GM13977 (cell line): ENCODE measurements at places on chromosomes 1 and 21.
A peak's percentile ranks its signal among the peaks of the same experiment; 100 is the strongest.

GRCh38 chr1:168567007-168567406 is 9.4 kb upstream of the XCL1 start:
- no peak for DNase-seq

DNA sequence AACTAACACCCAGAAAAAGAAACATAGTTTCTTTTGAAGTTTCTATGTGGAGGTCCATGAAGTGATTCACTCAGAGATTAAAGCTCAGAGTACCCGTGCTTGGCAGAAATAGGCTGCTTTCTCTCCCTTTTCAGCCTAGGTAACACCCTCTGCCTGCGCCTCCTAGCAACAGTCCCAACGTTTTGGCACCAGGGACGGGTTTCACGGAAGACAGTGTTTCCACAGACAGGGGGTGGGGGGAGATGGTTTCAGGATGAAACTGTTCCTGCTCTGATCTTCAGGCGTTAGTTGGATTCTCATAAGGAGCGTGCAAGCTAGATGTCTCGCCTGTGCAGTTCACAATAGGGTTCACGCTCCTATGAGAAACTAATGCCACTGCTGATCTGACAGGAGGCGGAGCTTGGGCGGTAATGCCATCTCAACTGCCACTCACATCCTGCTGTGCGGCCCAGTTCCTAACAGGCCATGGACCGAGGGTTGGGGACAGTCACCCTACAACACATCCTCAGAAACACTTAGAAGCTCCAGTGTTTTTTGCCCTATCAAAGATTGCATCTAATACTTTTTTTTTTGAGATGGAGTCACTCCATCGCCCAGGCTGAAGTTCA is 53.2 kb downstream of the CHML start:
- DNase-seq: no peak

GRCh38 chr1:10263450-10264082 is 53.2 kb downstream of the KIF1B start:
- no peak for DNase-seq

DNA sequence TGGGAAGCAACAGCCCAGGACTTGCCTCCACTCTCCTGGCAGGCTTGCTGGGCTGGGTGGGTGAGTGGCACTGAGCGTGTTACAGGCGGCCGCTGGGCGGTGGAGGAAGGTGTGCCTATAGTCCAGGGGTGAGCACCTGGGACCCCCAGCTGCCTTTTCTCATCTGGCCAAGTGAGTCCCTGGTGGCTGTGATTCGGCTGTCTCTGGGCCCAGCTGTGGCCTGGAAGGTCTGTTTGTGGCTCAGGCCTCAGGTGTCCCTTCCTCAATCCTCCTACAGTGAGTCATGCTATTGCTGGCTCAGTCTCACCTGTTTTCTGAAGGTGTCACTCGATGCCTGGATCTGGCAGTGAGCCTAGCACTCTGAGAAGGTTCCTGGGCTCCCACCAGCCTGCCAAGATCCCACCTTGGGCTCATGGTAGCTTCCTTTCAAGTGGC is 564.2 kb downstream of the PTPRU start:
- DNase-seq: peak; percentile 2

- no peak for DNase-seq
Observed at GRCh38 chr1:210706246-210706645, 377.5 kb downstream of the HHAT start.
